Fibroblast of the aortic adventitia (primary cell): ENCODE measurements at places on chromosomes 1 and 21. TPM values are rescaled to one million over a fixed set of nuclear protein-coding genes. Genes with fewer than 3 reads are reported as not detected.
A peak's percentile ranks its signal among the peaks of the same experiment; 100 is the strongest.

LDLRAD1 gene
- total RNA-seq: not detected in 2 replicates

FAM151A gene
- not detected in 2 replicates for total RNA-seq

GPR153 gene
- 9.9 and 10.9 TPM in 2 replicates for total RNA-seq

- no peak for DNase-seq
These were observed 19.3 kb downstream of the ITPKB start for GRCh38 chr1:226719596-226720387.

- DNase-seq: peak; percentile 37
These were observed 96.6 kb upstream of the B3GALT2 start for GRCh38 chr1:193283016-193283415.
